ENCODE measurements at places on chromosomes 1 and 21.

- no peak for DNase-seq
Measured at GRCh38 chr1:197181982-197182381, 35.5 kb upstream of the ASPM start.

- DNase-seq = peak; percentile 20
Measured at GRCh38 chr1:119541389-119541788, 34.4 kb downstream of the HSD3B1 start.

DNA sequence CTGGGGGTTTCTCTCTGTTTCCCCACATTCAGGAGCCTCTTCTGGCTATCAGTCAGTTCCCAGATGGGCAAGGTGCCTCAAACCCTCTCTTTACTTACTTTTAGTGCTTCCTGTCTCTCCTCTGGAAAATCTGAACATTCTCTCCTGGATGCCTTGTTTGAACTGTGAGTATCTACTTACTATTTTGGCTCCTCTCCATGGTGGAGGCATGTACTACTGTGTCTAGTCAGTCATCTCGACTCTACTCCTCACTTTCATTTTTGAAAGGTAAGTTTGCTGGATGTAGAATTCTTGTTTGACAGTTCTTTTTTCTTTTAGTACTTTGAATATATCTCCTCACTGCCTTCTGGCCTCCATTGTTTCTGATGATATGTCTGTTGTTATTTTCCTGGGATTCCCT is 70.9 kb upstream of the FAM78B start:
- DNase-seq = no peak

DNA sequence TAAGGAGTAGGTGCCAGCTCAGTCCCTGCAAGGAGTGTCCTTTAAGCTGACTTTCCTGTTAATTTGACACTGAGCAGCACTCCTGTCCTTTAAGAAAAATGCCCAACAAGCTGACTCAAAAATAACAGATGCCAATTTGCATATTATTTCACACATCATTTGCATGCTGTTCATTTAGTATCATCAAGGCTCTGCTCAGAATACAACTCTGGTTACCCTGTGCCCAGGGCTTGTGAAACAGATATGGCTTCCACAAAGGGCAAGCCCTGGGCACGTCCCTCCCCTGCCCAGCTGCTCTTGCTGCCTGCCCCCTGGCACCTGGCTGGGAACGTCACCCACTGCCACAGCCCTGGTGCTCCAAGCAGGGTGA is 10.3 kb downstream of the KCNN3 start:
- no peak for DNase-seq

DNA sequence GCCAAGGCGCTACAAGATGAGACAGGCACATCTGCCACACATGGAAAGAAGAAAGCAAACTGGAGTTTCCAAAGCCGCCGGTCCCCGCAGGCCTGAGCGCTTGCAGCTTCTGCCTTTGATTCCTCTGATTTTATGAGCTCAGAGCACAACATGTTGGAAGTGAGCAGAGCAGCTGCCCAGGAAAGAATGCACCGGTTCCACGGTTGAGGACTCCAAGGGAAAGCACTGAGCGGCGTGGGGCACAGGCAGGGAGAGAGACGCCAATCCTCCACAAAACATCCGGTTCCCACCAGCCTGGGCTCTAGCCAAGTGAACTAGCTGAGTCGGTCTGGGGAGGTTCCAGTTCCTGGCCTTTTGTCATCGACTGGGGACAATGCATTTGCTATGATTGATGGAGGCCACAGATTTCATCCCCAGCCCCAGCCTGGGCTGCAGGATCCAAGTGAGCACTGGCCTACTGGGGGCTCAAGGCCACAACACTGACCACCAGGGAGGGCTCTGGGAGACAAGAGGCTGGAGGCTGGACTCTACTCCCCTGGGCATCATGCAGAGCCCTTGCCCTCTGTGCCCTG is 253.1 kb upstream of the IRF2BP2 start:
- peak; percentile 33 for DNase-seq

GRCh38 chr1:17400725-17401341 is 28.8 kb downstream of the PADI6 start:
- DNase-seq = no peak

DNA sequence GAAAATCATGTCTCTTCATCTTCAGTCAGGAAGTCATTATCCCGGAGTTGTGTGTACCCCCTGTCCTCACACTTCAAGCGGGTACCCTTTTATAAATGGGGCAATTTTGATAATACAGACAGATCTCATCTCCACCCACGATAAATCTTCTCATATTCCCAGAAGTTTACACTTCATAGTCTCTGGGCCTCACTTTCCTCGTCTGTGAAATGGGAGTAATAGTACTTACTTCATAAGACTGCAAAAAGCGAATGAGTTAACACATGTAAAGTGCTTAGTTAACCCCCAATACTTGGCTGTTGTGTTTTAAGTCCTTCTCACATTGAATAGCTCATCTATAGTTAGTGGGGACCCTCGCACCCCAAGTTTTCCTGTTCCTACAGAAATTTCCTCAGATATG is 820 bp downstream of the NUP210L start:
- DNase-seq = no peak

GRCh38 chr1:202237052-202237451 is 43.5 kb downstream of the LGR6 start:
- DNase-seq = peak; percentile 41

DNA sequence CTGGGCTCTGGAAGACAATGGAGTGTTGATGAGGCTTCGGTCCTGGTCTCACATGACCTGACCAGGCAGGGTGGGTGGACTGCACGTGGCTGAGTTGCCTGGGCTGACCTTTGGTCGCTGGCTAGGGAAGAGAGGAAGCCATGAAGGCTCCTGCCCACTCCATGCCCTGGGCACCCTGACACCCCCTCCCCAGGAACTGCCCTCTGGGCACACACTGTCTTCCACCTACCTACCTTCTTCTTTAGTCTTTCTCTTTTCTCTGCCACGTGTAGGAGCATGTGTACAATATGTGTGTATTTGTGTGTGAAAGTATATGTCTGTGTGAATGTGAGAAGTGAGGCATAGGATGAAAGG is 15.1 kb downstream of the POU3F1 start:
- no peak for DNase-seq

DNA sequence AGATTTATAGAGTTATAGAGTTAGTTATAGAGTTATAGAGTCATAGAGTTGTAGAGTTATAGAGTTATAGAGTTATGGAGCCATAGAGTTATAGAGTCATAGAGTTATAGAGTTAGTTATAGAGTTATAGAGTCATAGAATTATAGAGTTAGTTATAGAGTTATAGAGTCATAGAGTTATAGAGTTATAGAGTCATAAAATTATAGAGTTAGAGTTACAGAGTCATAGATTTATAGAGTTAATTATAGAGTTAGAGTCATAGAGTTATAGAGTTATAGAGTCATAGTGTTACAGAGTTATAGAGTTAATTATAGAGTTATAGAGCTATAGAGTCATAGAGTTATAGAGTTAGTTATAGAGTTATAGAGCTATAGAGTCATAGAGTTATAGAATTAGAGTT is 32.1 kb downstream of the UBASH3A start:
- no peak for DNase-seq

- DNase-seq = no peak
Measured at GRCh38 chr1:185581020-185581419, 153.2 kb upstream of the HMCN1 start.

DNA sequence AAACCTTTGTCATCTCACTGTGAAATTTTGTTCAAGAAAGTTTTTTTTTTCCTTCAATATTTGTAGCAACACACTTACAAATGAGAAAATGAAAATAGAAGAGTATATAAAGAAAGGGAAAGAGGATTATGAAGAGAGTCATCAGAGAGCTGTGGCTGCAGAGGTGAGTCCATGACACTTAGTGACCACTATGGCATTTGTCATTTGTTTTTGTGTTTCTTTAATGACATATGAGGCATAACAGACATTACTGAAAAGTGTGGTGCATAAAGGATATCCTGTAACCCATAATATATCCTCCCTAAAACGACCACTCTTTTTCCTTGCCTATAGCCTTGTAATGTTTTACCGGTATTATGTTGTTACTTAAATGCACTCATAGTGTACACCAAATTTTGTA is 80.2 kb downstream of the VPS26C start:
- no peak for DNase-seq

GRCh38 chr1:159867664-159868026 is 5.2 kb upstream of the VSIG8 start:
- DNase-seq = peak; percentile 86

DNA sequence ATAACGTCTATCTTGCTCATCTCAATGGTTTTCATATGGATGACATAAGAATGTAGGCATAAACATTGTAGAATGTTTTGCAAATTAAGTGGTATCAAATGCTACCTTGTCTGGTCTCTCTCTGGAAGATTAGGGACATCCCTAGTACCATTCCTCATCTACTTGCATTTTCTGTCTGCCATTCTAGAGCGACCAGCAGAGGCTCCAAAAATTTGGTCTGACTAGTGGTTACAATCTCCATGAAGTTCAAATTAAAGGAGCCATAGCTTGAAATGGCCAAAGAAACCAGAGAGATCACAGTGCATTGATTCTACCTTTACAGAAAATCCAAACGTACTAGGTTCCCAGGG is 1.1 kb downstream of the CD84 start:
- DNase-seq = no peak

DNA sequence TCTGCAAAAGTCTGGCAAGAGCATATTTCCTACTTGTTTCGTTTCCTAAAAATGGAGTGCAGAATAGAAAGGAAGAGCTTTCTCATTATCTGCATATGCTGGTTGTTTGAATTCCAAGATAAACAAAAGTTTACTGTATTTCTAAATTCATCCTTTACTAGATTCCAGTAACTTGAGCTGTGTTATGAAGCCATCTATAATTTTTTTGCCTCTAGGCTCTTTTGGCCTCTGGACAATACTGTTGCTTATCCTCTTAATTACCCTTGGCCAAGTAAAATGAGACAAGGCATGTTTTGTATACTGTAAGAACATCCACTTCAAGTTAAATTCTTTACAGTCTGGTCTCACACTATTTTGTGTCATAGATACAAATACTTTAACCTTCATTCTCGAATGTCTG is 45.6 kb upstream of the HFM1 start:
- DNase-seq = no peak

- DNase-seq = no peak
Measured at GRCh38 chr21:46250146-46250725, 21.7 kb upstream of the LSS start.

DNA sequence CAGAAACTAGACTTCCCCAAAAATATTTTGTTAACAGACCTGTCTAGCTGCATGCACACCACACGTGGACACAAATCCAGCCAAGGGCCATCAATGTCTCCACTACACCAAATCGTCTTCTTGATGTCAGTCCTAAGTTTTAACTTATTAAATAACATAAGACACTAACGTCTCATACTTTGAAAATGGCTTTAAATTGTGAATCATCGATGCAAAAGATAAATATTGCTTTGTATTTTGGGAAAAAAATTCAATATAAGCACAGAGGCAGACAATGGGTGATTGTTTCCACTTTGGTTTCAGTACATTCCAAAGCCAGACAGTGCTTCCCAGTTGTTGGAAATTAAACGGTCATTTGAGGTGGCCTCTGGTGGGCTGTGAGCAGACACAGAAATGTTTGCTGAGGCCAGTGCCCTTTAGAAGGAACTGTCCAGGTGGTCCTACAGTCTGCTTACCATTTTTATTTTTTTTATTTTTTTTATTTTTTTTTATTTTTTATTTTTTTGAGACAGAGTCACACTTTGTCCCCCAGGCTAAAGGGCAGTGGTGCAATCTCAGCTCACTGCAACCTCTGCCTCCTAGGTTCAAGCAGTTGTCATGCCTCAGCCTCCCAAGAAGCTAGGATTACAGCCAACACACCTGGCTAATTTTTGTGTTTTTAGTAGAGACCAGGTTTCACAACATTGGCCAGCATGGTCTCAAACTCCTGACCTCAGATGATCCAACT is 1.8 kb upstream of the KIAA2013 start:
- DNase-seq = no peak
